Memory B cell (primary cell): ENCODE measurements at places on chromosomes 1 and 21.
A peak's percentile ranks its signal among the peaks of the same experiment; 100 is the strongest.

GRCh38 chr1:214281720-214282629 is 1.0 kb downstream of the SMYD2 start:
- peaks cover 2% of the 10 kb centered on the region for H3K36me3 ChIP-seq
- no peaks in the 10 kb centered on the region for H3K27me3 ChIP-seq
- H3K4me3 ChIP-seq: peak overlapping the region; percentile 90
- H3K4me1 ChIP-seq: peaks cover 28% of the 10 kb centered on the region

DNA sequence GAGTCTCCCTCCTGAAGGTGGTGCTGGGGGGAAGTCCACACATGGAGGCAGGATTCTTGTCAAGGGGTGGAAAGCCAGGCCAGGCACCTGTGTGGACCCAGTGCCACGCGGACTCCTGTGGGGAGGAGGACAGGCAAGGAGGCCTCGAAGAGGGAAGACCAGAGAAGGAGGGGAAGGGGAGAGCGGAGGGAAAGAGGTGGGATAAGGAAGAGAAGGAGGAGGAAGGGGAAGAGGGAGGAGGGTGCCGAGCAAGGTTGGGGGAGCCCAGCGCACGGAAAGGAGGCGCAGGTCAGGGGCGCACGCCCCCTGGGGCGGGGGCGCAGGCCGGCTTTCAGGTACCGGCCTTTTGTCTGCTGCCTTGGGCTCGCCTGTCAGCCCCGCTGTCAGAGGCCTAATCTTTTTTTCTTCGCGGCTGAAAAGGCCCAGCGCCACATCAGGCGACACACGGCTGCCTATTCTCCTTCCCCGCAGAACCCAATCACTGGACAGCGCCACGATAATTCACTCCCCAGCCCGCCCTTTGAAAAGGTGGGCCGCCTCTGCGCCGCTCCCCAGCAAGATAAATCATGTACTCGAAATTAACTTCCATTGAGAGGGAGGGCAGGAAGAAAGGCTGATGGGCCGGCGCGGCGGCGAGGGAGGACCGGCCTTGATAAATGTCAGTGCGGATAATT is 42.5 kb downstream of the PRDM16 start:
- no peaks in the 10 kb centered on the region for H3K4me1 ChIP-seq
- no peak overlapping the region for H3K27ac ChIP-seq
- no peak overlapping the region for H3K4me3 ChIP-seq
- no peak for DNase-seq

- H3K27me3 ChIP-seq: peaks cover 2% of the 10 kb centered on the region
- DNase-seq: no peak
- no peaks in the 10 kb centered on the region for H3K36me3 ChIP-seq
- H3K27ac ChIP-seq: no peak overlapping the region
- no peak overlapping the region for H3K4me3 ChIP-seq
Observed at GRCh38 chr1:208681878-208682663, 437.9 kb upstream of the PLXNA2 start.

GRCh38 chr1:34758751-34759150 is 789 bp upstream of the GJB4 start:
- H3K27me3 ChIP-seq: peaks cover 18% of the 10 kb centered on the region
- H3K4me3 ChIP-seq: no peak overlapping the region
- no peak overlapping the region for H3K27ac ChIP-seq
- no peaks in the 10 kb centered on the region for H3K36me3 ChIP-seq
- H3K4me1 ChIP-seq: no peaks in the 10 kb centered on the region

GRCh38 chr1:238135708-238136664 is 245.3 kb upstream of the ZP4 start:
- DNase-seq: no peak
- no peaks in the 10 kb centered on the region for H3K27me3 ChIP-seq
- no peak overlapping the region for H3K27ac ChIP-seq
- H3K4me3 ChIP-seq: no peak overlapping the region
- no peaks in the 10 kb centered on the region for H3K36me3 ChIP-seq

- no peak for DNase-seq
- no peak overlapping the region for H3K4me3 ChIP-seq
- H3K27ac ChIP-seq: peak overlapping the region; percentile 14
- peaks cover 23% of the 10 kb centered on the region for H3K4me1 ChIP-seq
- H3K36me3 ChIP-seq: no peaks in the 10 kb centered on the region
Observed at GRCh38 chr1:247417831-247418230, 1.9 kb downstream of the NLRP3 start.

DNA sequence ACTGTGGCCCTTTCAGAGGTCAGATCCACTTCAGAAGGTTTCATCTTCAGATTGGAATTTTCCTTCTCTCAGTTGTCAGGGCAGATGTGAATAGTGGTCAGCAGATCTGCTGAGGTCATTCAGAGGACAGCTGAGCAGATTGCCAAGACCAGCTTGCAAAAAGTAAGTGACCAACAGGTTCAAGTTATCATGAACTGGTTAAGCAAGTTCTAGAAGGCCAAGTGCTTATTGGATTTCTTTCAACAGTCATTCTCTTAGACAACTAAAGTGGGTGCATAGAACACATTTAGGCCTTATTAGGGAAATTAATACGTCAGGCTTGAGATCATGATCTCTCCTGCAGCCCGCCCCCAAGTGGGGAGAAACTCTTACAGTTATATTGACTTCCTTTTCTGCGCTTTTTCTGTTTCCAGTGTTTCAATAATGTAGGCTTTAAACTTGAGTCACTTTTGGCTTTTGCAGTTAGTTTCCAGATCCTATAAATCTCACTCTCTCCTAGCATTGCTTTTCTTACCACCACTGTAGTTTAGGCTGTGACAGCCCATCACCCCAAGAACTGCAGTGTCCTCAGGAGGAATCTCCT is 96.4 kb downstream of the C1orf21 start:
- no peak for DNase-seq
- no peak overlapping the region for H3K27ac ChIP-seq
- no peak overlapping the region for H3K4me3 ChIP-seq
- H3K4me1 ChIP-seq: no peaks in the 10 kb centered on the region

GRCh38 chr1:231408528-231409094 is 13.5 kb downstream of the EGLN1 start:
- no peak overlapping the region for H3K27ac ChIP-seq
- DNase-seq: no peak
- H3K4me1 ChIP-seq: peaks cover 18% of the 10 kb centered on the region
- no peaks in the 10 kb centered on the region for H3K27me3 ChIP-seq

DNA sequence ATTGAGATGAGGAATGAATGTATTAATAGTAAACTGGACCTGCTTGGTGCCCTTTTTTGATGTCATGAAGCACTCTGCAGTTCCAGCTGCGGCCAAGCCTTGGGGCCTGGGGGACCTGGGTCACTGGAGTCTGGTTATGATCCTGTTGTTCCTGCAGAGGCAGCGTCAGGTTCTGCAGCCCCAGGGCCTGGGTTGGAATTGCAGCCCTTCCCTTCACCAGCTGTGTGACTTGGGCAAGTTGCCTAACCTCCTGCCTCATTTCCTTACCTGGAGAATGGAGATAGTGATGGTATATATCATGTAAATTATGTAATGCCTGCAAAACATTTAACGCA is 9.1 kb upstream of the ATP5PO start:
- DNase-seq: no peak
- no peak overlapping the region for H3K4me3 ChIP-seq
- H3K36me3 ChIP-seq: no peaks in the 10 kb centered on the region
- no peaks in the 10 kb centered on the region for H3K27me3 ChIP-seq

DNA sequence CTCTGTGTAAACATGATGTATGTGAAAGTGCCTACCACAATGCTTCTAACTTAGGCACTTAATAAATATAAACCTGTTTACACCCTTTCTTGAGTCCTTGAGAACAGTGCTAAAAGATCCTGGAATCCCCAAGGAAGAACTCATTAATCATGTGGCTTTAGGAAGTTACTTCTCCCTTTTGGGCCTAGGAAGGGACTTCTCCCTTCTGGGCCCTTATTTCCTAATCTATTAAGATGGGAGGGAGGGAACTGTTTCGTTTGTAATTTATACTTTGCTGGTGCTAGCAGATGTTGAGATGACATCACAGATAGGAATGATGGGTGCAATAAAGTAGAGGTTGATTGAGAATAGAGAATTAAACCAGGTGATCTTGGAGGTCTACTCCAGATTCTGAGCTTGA is 1.2 kb downstream of the BTF3L4 start:
- peaks cover 34% of the 10 kb centered on the region for H3K4me1 ChIP-seq
- no peak for DNase-seq
- H3K4me3 ChIP-seq: peak overlapping the region; percentile 92
- peaks cover 6% of the 10 kb centered on the region for H3K36me3 ChIP-seq
- H3K27me3 ChIP-seq: no peaks in the 10 kb centered on the region
- peak overlapping the region; percentile 97 for H3K27ac ChIP-seq

- H3K27ac ChIP-seq: no peak overlapping the region
- peaks cover 3% of the 10 kb centered on the region for H3K4me1 ChIP-seq
- H3K27me3 ChIP-seq: peaks cover 11% of the 10 kb centered on the region
- H3K36me3 ChIP-seq: peaks cover 1% of the 10 kb centered on the region
Observed at GRCh38 chr1:967466-968343, 1.4 kb downstream of the PLEKHN1 start.

DNA sequence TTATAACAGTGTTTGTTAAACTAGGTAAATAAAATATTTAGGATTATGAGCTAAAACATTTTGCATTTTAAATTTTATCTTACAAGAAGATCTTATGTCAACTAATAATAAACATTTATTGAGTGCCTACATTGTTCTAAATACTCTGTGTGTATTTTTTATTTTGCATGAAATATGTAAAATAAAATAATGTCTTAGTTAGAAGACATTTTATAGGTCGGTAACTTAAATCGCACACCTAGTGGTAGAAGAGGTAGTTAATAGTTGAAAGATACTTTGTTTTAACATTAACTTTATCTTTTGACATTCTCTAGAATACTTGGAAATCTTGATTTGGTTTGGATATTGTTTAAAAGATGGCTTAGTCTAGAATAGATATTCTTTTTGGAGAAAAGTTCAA is 60.5 kb downstream of the RPS6KC1 start:
- H3K4me1 ChIP-seq: peaks cover 8% of the 10 kb centered on the region
- no peak overlapping the region for H3K4me3 ChIP-seq
- peaks cover 15% of the 10 kb centered on the region for H3K36me3 ChIP-seq

DNA sequence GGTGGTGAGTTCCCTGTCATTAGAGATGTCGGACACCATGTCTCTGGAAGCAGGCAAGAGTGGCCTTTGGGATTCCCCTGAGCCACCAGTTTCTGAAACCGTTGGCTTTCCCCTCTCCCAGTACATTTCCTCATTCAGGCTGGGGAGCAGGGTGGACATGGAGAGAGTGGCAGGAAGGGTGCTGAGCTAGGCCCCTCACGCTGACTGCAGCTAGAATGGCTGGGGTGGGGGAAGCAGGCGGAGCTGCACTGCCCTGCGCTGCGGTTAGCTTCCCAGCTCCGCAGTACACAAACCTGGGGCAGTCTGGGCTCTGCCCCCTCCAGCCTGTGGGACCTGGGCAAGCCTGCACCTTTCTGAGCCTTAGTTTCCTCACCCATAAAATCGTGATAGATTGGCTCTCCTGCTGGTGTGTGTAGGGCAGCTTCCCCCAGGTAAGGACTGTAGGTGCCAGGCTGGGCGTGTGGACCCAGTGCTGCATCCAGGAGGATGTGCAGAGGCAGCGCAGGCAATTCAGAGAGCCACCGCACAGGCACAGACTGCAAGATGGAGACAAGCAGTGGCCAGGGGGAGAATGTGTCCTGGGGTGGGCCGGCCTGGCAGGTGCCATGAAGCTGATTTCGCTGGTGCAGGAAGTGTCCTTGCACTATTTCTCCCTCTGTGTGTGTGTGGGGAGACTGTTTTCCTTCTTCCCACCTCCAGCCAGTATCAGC is 3.0 kb downstream of the PLA2G2F start:
- H3K36me3 ChIP-seq: no peaks in the 10 kb centered on the region
- no peak overlapping the region for H3K4me3 ChIP-seq
- no peak overlapping the region for H3K27ac ChIP-seq
- DNase-seq: no peak

- peaks cover 11% of the 10 kb centered on the region for H3K27me3 ChIP-seq
- no peak overlapping the region for H3K4me3 ChIP-seq
- no peaks in the 10 kb centered on the region for H3K36me3 ChIP-seq
- no peak overlapping the region for H3K27ac ChIP-seq
- DNase-seq: no peak
Observed at GRCh38 chr1:30314591-30314990, 408.8 kb downstream of the MATN1 start.
